GM04503 (cell line): ENCODE measurements at places on chromosomes 3 and 15.
A peak's percentile ranks its signal among the peaks of the same experiment; 100 is the strongest.

DNA sequence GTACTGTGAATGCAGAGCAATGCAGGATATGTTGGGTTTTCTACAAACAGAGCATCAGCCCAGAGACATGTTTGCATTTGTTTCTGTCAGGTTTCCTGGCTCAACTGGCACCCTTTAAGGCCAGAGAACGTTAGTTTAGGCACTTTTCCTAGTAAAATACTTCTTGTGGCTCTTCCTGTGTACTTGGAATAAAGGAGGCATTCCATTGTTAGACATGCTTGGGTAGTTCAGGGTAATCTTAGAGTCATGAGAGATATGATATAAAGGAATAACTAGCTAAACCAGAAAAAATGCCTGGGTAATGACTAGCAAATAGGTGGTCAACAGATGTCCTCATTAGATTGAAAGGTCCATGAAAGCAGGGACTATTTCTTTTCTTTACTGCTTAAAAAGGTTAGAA lies 60.4 kb upstream of the RBM5 start:
- DNase-seq = peak; percentile 51

DNA sequence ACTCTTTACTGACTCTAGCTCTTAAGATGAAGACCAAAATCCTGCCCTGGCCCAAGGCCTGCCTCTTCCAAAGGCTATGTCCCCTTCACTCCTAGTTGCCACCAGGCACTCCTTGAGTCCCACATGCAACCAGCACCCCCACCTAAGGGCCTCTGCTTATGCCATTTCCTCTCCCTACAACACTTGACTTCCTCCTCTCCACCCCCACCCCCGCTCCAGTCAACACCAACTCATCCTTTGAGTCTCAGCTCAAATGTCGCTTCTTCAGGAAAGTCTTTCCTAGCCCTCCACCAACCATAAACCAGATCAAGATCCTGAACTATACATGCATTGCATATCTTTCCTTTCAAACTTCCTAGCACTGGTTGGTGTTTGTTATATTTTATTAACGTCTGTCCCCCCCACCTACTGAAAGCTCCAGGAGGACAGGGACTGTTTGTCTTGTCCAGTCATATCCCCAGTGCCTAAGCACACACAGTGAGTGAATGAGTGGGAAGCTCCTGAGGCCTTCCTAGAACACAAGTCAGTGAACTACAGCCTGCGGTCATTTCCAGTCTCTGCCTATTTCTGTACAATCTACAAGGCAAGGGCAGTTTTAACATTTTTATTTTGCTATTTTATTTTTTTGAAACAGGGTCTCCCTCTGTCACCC lies 7.3 kb downstream of the TBC1D2B start:
- no peak for DNase-seq

DNA sequence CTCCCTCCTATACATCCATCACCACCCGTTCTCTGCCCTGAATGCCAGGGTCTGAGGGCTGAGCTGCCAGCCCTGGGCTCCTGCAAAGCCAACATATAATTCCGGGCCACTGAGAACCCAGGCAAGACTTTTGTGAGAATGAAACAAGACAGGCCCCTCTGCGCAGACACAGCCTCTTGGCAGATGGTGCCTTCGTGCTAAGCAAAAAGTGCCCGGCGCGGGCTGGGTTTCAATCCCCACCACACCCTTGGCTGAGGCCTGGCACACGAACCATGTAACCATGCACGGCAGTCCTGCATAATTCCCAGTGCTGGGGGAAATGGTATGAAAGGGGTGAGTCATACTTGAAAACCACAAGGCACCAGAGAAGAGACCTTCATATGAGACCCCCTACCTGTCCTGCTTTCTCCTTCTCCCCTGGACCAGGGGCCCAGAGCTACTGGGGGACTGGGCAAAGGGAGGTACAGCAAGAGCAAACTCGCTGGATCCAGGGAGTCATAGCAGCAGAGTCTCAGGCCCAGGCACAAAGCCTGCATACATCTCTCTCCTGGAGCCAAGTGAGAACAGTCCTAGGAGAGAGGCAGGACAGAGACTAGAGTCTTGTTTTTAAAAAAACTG lies 26.1 kb upstream of the LOXL1 start:
- DNase-seq = peak; percentile 33

DNA sequence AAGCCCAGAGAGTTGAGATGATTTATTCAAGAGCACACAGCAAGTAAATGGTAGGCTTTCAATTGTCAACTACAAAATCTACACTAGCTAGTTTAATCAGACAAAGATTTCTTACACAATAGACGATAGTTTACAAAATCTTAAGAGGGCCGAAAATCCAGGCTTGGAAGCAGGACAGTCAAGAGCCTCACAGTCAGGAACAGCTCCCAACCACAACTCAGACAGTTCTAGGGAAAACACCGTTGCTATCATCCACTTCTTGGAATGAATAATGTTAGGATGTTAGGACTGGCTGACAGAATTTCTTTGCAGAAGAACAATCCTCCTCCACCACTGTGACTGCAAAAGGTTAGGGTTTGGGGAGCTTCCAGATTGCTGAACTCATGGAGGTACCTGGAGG lies 290.8 kb upstream of the ZPLD1 start:
- no peak for DNase-seq

DNA sequence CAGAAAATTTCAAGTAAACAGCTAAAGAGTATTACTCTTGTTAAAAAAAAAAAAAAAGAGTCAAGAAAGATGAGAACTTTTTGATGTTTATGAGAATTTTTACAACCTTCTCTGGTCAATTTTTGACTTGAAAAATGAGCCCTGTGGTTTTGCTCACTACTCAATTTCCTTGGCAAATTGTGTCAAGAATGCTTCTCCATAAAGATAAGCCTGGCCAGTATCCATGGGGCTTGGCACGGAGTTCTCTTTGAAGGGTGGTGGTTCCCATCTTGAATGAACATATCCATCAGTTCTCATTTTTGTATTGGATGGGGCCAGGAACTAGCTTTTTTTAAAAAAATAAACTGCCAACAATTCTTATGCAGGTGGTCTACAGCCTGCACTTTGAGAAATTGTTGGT lies 179.9 kb downstream of the RYR3 start:
- DNase-seq = no peak

DNA sequence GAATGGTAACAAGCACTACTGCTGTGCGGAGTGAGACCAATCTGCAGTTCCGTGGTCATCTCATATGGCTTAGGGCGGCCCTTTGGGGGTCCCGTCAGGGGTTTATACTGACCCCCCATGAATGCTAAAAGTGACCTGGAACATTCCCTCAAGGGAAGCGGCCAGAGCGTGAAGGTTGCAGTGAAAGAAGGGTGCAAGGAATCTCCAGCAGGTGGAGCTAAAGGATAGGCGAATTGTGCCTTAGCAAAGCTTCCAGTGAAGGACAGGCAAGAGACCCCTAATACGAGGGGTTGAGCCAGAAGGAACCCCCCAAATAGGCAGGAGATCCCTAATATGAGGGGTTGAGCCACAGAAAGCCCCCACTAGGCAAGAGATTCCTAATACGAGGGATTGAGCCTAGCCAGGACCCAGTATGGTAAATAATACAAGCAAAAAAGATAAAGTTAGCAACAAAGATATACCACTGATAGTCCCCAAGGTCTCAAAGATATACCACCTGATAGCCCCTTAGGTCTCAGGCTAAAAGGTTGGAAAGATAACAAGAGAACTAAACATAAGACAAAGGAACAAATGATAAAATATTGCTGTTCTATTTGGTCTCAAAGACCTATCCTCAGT lies 32.8 kb downstream of the ZNF589 start:
- DNase-seq = no peak

DNA sequence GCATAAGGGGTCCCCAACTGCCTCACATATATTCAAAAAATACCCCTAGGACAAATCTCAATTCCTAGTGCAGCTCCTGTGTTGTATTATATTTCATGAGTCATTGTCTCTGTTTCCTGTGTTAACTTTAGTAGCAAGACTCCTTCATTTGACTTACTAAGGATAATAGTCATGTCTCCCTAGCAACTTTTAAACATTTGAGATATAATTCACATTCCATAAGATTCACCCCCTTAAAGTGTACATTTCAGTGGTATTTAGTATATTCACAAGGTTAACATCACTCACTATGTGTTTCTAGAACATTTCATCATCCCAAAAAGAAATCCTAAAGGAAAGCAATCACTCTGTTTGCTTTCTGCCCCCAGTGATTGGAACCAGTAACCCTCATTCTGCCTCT lies 121.3 kb upstream of the WNT7A start:
- DNase-seq = no peak

- no peak for DNase-seq
Measured at GRCh38 chr15:31307270-31308184, 19.1 kb upstream of the KLF13 start.

- no peak for DNase-seq
Measured at GRCh38 chr15:73986776-73987056, 5.4 kb downstream of the STOML1 start.

DNA sequence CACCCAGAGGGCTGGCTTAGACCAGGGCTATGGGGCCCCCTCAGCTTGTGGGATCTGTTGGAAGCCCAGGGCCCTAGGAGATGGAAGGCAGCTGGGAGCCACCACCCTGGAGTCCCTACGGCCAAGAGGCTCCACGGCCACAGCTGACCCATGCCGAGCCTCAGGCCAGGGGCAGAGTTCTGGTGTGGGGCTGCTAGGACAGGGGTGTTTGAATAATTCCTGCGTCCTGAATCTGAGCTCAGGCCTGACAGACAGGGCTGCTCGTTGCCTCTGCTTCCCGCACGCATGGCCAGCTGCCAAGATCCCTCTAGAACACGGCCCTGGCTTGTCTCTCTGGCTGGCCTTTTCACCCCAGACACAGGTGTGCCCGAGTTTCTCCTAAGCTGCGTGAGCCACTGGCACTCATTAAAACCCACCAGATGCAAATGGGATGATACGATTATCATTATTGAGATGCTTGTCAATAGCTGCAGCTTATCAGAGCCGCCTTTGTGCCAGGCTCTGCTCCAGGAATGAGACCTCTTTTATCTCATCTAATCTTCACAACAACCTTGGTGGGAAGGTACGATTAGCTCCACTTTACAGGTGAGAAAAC lies 70.2 kb downstream of the EFCAB12 start:
- DNase-seq = no peak

DNA sequence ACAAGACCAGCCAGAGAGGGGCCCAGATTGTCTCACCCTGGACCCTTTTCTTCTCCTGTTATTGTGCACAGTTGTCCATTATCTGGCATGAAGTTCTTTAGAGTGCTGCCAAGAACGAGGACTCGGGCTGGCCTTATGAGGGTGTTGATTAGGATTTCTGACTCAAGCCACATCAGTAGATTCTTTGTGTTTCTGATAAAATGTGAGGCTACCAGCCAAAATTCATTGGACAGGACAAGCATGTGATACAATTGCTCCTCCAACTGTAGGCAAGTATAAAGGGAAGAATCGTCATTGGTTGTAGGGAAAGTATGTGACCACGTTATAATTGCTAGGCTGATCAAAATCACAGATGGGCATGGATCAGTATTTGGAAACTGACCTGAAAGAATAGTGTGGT lies 99.2 kb upstream of the TMC3 start:
- no peak for DNase-seq

DNA sequence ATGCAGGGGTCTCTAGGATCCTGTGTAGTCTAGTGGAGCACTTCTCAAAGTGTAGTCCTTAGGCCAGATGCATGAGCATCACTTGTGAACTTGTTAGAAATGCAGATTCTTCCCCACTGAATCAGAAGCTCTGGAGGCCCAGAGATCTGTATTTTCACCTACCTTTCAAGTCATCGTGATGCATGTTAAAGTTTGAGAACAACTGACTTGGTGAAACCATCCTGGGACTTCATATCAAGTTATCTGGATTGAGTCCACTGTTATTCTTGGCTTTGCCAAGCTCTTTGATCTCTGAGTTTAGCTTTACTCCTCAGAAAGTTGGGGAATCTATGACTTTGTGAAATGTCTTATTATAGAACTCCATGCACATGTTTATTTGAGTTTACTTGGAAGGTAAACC lies 78.5 kb downstream of the ARNT2 start:
- no peak for DNase-seq

GRCh38 chr3:126300761-126301481 lies 56.3 kb downstream of the KLF15 start:
- DNase-seq = no peak

DNA sequence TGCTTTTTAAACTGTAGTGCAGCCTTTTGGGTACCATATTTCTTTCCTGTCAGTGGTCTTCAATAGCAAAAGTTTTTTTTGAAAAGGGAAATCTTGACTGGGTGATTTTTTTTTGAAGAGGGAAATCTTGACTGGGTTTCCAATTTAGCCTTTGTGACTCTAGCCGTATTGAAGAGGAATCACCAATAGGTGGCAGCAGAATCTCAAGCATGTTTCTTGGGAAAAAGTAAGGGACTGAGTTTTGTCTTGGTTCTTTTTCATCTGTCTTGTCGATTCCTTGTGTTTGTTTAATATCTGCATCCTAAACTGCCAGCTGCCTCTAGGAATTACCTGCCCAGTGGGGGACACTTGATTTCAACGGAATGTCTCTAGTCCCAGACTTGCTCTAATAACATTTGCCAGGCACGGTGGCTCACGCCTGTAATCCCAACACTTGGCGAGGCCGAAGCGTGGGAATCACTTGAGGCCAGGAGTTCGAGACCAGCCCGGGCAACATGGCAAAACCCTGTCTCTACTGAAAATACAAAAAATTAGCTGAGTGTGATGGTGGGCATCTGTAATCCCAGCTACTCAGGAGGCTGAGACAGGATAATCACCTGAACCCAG lies 89.2 kb downstream of the RBPMS2 start:
- DNase-seq = no peak

DNA sequence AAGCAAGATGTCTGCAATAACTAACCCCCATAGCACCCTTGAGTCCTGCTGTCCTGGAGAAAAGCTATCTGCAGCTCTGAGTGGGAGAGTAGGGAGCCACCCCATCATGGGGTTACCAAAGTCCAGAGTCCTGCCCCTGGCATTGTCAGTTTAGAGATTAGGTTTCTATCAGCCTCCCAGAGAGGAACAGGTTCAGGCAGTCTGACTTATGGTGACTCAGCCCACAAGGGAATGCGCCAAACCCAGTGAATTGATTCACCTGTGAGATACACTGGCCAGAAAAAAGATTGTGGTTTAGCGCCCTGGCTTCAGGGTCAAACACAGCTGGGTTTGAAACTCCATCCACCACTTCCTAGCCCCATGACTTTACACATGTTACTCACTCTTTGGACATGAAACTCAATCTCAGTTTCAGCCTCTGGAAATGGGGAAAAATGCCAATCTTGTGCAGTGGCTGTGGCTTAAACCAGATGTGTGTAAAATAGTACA lies 263.6 kb upstream of the HES1 start:
- DNase-seq = peak; percentile 39

GRCh38 chr3:43249405-43249804 lies 36.9 kb upstream of the SNRK start:
- DNase-seq = no peak

DNA sequence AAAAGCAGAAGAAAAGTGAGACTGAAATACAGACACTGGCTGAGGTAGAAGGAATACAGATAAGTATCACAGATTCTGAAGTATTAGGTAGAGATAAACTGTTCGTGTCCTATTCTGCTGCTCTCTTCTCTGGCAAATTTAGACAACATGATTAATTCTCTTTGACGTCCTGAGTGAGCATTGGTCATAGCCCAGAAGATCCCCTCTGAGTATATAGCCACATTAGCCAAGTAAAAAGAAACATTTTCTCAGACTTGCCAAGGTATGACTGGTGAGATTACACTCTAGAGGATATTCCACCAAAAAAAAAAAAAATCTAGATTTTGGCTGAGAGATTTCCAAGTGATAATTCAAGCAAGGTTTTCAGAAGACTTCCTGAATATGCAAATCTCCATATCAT lies 111.4 kb upstream of the ALCAM start:
- no peak for DNase-seq

GRCh38 chr3:30644615-30645014 lies 38.2 kb downstream of the TGFBR2 start:
- DNase-seq = peak; percentile 41
